Activated CD4-positive, alpha-beta T cell treated with anti-CD3 and anti-CD28 coated beads for 36 hours (primary cell): ENCODE measurements at places on chromosomes 16 and 17. TPM values are rescaled to one million over a fixed set of nuclear protein-coding genes. Genes with fewer than 3 reads are reported as not detected.

DNA sequence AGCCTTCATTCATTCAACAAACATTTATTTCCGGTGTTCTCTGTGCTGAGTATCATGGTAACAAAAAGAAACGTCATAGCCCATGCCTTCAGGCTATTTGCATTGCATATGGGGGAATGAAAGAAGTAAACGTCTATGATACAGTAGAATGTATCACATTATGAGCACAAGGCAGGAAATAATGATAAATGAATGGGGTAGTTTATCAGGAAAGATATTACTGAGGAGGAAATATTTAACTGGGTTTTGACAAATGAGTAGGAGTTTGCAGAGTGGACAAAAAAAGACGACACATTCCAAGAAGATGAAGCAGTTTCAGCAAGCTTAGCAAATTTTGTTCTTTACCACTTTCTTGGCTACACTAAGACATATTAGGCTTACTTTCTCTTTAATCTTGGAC is 1.3 kb upstream of the KRTAP4-7 start:
- no peaks in the 10 kb centered on the region for H3K36me3 ChIP-seq
- DNase-seq = no peak
- no peak overlapping the region for H3K27ac ChIP-seq
- H3K4me3 ChIP-seq = no peak overlapping the region
- H3K27me3 ChIP-seq = peaks cover 7% of the 10 kb centered on the region
- H3K4me1 ChIP-seq = no peaks in the 10 kb centered on the region

DNA sequence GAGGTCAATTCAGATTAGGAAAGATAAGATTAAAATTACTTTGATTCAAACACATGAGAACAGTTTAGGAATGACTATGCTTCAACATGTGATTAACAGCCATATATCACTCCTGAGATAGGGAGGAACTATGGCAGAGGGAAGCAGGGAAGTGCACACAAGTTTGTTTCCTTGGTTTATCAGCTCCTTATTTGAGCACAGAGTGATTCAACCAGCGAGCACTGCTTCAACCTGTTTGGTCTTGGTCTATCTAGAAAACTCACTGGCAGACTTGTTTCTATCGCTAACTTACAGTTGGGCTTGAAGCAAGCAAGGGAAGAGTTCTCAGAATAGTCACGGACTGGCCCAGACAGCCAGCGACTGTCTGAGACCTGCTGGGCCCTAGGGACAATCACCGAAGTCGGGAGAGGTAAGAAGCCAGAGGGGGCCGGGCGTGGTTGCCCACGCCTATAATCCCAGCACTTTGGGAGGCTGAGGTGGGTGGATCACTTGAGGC is 23.5 kb downstream of the TUBG1 start:
- H3K4me3 ChIP-seq = no peak overlapping the region
- no peaks in the 10 kb centered on the region for H3K36me3 ChIP-seq
- no peak for DNase-seq

GRCh38 chr17:69198238-69198637 is 30.4 kb downstream of the ABCA10 start:
- H3K4me1 ChIP-seq = no peaks in the 10 kb centered on the region
- no peak overlapping the region for H3K4me3 ChIP-seq
- no peaks in the 10 kb centered on the region for H3K36me3 ChIP-seq
- no peaks in the 10 kb centered on the region for H3K27me3 ChIP-seq

DNA sequence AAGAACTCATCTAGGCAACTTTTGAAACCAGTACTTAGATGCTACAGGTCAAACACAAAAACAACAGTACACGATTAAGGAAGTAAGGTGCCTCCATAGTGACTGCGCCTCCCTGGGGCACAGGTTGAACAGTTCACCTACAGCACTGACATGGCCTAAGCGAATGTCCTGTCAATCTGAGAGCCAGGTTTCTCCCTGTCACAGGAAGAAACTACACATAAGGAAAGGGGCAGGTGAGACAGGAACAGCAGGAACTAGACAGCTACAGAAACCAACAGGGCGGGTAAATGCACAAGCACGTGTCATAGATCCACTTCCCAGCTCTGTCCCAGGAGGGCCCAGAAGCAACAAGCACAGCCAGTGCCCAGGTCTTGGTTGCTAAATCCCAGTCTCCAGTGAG is 8.0 kb upstream of the ARHGDIA start:
- H3K27ac ChIP-seq = no peak overlapping the region
- no peak for DNase-seq
- no peaks in the 10 kb centered on the region for H3K27me3 ChIP-seq
- H3K4me1 ChIP-seq = peaks cover 7% of the 10 kb centered on the region
- H3K4me3 ChIP-seq = no peak overlapping the region

GRCh38 chr17:69093279-69093789 is 32.6 kb upstream of the ABCA9 start:
- no peaks in the 10 kb centered on the region for H3K36me3 ChIP-seq
- H3K4me3 ChIP-seq = no peak overlapping the region
- no peak for DNase-seq
- no peak overlapping the region for H3K27ac ChIP-seq

- DNase-seq = no peak
- H3K27ac ChIP-seq = no peak overlapping the region
Measured at GRCh38 chr16:20881503-20881878, 18.7 kb downstream of the DCUN1D3 start.

DNA sequence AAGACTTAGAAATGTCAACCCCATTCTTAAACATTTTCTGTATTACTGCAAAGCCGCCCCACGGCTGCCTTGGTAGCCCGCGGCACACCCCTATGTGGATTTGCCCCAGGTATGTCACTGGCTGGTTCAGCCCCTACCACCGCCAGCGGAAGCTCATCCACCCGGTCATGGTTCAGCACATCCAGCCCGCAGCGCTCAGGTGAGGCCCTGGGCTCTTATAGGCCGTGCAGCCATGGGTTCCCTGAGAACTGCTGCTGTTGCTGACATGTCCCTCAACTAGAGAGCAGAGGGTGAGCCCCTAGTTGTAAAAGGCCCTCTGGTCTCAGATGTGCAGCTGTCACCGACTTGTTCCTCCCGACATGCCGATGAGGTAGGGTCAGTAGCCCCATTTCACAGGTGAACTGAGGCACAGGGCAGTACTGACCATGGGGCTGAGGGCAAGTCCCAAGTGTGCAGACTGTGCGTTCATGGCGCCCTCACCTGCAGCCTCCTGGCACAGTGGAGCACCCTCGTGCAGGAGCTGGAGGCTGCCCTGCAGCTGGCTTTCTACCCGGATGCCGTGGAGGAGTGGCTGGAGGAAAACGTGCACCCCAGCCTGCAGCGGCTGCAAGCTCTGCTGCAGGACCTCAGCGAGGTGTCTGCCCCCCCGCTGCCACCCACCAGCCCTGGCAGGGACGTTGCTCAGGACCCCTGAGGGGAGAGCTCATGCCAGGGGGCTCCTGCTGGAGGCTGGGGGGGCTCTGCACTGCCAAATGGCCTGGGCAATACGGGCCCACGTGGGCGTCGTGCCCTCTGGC is 8.7 kb downstream of the CYBC1 start:
- H3K4me1 ChIP-seq = peaks cover 11% of the 10 kb centered on the region
- H3K4me3 ChIP-seq = no peak overlapping the region
- H3K27me3 ChIP-seq = no peaks in the 10 kb centered on the region

DNA sequence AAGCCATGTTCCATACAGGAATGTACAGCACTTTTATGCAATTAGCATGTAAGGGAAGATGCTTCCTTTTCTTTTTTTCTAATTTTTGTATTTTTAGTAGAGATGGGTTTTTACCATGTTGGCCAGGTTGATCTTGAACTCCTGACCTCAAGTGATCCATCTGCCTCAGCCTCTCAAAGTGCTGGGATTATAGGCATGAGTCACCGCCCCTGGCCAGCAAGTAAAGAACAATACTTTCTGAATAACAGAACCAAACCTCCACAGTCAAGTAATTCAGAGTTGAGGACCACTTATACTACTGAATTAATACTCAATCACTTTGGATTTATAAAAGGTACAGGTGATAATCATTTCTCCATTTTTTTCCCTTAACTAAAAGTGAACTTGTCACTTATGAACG is 13.0 kb downstream of the C16orf87 start:
- H3K36me3 ChIP-seq = peaks cover 32% of the 10 kb centered on the region
- DNase-seq = peak; percentile 26
- no peak overlapping the region for H3K4me3 ChIP-seq
- H3K27ac ChIP-seq = no peak overlapping the region
- peaks cover 52% of the 10 kb centered on the region for H3K4me1 ChIP-seq
- H3K27me3 ChIP-seq = no peaks in the 10 kb centered on the region

DNA sequence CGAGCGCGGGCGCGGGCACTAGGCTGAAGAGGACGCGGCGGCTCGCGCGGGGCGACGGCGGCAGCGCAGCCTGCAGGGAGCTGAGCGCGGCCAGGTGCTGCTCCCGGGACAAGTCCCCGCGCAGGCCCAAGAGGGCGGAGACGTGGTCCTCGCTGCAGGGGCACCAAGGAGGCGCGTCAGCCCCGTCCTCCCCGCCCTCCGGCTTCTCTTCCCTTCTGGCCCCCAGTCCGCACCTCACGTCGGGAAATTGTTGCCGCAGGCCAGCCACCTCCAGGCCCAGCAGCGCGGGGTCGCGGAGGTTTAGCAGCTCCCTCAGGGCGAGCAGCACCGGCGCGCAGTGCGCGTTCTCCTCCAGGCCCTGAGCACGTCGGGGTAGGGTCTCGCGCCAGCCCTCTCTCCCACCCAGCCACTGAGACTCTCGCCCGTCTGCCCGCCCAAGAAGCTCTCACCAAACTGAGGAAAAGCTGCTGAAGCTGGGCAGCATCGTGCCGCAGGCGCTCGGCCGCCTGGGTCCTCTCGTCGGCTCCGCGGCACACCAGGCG is 761 bp upstream of the MATCAP1 start:
- no peaks in the 10 kb centered on the region for H3K36me3 ChIP-seq
- peaks cover 13% of the 10 kb centered on the region for H3K4me1 ChIP-seq
- H3K27ac ChIP-seq = no peak overlapping the region
- peaks cover 6% of the 10 kb centered on the region for H3K27me3 ChIP-seq
- DNase-seq = no peak
- H3K4me3 ChIP-seq = no peak overlapping the region

DNA sequence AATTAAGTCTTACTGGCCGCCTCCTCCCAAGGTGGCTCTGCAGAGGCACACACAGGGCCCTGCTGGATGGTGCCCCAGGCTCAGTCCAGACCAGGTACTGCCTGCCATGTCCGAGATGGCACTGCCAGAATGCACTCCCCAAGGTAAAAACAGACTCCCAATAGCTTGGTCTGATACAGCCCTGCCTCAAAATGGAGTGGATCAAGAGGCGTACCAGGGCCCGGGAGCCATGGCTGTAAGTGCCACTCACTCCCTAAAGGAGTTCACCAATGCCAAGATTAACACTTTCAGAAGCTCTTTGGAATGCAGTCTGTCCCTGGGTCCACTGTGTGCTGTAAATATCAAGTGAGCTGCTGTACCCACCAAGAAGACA is 576 bp upstream of the MYO18A start:
- H3K4me1 ChIP-seq = peaks cover 28% of the 10 kb centered on the region
- peak overlapping the region; percentile 17 for H3K4me3 ChIP-seq
- no peaks in the 10 kb centered on the region for H3K27me3 ChIP-seq
- H3K27ac ChIP-seq = no peak overlapping the region

- no peaks in the 10 kb centered on the region for H3K27me3 ChIP-seq
- no peaks in the 10 kb centered on the region for H3K4me1 ChIP-seq
- no peak overlapping the region for H3K27ac ChIP-seq
- H3K36me3 ChIP-seq = no peaks in the 10 kb centered on the region
- no peak for DNase-seq
Measured at GRCh38 chr17:81461607-81462500, 50.7 kb downstream of the ACTG1 start.

GRCh38 chr17:80545499-80545826 is 825 bp downstream of the RPTOR start:
- no peak for DNase-seq
- peak overlapping the region; percentile 91 for H3K27ac ChIP-seq
- peaks cover 36% of the 10 kb centered on the region for H3K4me1 ChIP-seq
- H3K4me3 ChIP-seq = peak overlapping the region; percentile 89
- H3K27me3 ChIP-seq = peaks cover 9% of the 10 kb centered on the region

DNA sequence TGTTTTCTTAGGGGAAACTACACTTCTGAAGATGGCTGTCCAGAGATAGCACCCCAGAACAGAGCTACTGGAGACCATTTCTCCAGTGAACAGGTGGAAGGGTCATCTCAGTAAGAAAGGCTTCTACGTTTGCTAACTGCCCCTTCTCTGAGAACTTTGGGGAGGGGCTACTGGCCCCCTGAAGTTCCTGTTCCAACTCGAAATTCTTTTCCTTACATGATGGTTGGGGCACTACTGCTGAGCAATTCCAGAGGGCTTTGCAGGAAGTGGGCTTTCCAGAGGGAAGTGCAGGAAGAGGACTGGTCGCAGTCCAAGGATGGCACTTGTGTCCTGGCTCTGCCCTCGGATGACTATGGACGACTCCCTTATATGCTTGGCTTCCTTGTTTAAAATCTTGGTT is 31.2 kb downstream of the TOM1L2 start:
- H3K4me3 ChIP-seq = no peak overlapping the region
- no peaks in the 10 kb centered on the region for H3K27me3 ChIP-seq
- peaks cover 26% of the 10 kb centered on the region for H3K4me1 ChIP-seq

GRCh38 chr17:33838281-33838680 is 416.8 kb upstream of the CCL2 start:
- H3K27me3 ChIP-seq = peaks cover 27% of the 10 kb centered on the region
- DNase-seq = no peak
- H3K36me3 ChIP-seq = no peaks in the 10 kb centered on the region
- H3K4me3 ChIP-seq = no peak overlapping the region

GRCh38 chr17:76307299-76307965 is 644 bp downstream of the QRICH2 start:
- H3K36me3 ChIP-seq = peaks cover 2% of the 10 kb centered on the region
- no peaks in the 10 kb centered on the region for H3K27me3 ChIP-seq
- H3K27ac ChIP-seq = no peak overlapping the region
- H3K4me1 ChIP-seq = no peaks in the 10 kb centered on the region
- no peak overlapping the region for H3K4me3 ChIP-seq

- H3K4me1 ChIP-seq = peaks cover 3% of the 10 kb centered on the region
- H3K4me3 ChIP-seq = no peak overlapping the region
- no peaks in the 10 kb centered on the region for H3K36me3 ChIP-seq
- DNase-seq = no peak
- H3K27ac ChIP-seq = no peak overlapping the region
- no peaks in the 10 kb centered on the region for H3K27me3 ChIP-seq
Measured at GRCh38 chr17:1574697-1575471, 12.3 kb upstream of the PITPNA start.

Gene CDK5RAP3
- 147 TPM for total RNA-seq

Gene PLCG2
- total RNA-seq = 7.0 TPM

Gene TBX21
- total RNA-seq = 73.4 TPM

Gene EVPLL
- total RNA-seq = 0.37 TPM

Gene KRTAP2-3
- total RNA-seq = not detected

Gene MRPS34
- 175 TPM for total RNA-seq

Gene TNFSF13
- total RNA-seq = 1.8 TPM

Gene CYB561
- total RNA-seq = 3.0 TPM

Gene KRT39
- not detected for total RNA-seq

Gene SULT1A4
- 1.3 TPM for total RNA-seq

Gene ZNF624
- total RNA-seq = 4.4 TPM

Gene ANKFN1
- not detected for total RNA-seq
